ENCODE measurements at places on chromosomes 1 and 21.

DNA sequence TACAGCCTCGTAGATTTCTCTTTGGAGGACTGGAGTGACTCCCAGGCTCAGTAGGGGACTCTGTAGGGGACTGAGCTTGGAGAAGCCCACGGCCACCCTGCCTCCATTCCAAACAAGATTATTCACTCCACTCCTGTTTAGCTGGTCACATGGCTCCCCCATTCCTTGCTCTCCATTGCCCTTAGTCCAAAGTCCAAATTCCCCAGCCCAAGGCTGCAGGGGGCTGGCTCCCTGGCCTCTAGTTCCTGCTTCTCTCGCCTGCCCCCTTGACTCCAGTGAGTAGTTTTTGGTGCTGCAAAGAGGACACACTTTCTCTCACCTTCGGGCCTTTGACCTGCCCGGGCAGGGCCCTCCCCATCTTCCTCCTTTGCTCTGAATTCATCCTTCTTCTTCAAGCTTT is 403.3 kb downstream of the KIF26B start:
- no peak for DNase-seq

DNA sequence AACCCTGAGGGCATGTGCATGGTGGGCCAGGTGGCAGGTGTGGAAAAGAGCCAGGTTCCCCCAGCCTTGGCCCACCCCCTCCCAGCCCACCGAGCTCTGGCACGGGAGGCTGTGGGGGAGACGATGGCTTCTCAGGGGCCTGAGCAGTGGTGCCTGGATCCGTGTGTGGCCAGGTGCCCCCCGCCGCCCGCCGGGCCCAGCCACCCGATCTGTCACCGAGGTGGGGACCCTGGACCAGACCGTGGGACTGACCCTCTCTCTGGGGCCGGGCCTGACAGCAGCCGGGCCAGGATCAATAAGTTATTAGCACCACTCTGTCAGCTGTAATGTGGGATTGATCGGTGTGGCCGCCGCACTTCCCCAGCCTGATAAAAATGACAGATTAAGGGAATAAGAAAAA is 13.8 kb downstream of the SAMD11 start:
- DNase-seq, result no peak

DNA sequence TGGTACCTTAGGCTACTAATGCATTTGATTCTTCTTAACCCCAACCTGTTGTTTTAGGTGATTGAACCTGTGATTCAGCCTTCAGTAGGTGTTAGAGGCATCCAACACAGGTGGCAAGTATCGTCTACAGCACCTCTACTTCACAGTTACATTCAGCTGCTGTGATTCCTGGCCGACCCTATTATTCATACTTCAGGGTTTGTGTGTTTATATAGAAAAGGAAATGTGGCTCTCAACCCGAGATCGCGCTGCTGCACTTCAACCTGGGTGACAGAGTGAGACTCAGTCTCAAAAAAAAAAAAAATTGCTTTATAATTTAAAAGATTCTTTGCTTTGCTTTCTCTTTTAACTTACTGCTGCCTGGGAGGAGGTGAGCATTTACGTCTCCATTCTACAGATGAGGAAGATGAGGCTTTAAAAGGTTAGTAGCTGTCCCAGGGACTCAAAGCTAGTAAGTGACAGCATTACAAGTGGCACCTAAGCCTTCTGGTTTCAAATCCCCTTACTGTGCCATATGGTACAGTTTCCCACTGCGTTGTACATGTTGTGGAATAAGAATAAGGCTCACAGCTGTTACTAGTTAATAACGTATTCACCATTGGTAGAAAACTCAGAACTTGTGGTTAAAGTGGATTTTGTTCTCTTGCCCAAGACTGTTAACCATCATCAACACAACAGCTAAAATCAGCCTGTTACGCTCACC is 9.9 kb upstream of the GPR25 start:
- no peak for DNase-seq

GRCh38 chr1:80054129-80054528 is 1047.6 kb upstream of the ADGRL4 start:
- DNase-seq, result peak; percentile 84
